Fibroblast of upper back skin (primary cell): ENCODE measurements at places on chromosomes 6 and 20.

DNA sequence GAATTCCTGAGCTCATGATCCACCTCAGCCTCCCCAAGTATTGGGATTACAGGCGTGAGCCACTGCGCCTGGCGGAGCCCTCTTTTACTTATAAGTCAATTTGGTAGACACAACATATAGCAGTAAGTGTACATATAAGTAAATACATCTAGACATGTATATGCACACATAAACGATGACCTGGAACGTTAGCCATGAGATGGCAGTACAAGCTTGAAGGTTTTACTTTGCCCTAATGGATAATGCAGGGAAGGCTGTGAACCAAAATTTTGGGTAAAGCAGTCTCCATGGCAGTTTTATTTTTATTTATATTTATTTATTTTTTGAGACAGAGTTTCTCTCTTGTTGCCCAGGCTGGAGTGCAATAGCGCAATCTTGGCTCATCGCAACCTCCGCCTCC is 2.4 kb upstream of the GNMT start:
- no peak for DNase-seq

- no peak for DNase-seq
These were observed 8.7 kb upstream of the HLA-E start for GRCh38 chr6:30480536-30481156.

DNA sequence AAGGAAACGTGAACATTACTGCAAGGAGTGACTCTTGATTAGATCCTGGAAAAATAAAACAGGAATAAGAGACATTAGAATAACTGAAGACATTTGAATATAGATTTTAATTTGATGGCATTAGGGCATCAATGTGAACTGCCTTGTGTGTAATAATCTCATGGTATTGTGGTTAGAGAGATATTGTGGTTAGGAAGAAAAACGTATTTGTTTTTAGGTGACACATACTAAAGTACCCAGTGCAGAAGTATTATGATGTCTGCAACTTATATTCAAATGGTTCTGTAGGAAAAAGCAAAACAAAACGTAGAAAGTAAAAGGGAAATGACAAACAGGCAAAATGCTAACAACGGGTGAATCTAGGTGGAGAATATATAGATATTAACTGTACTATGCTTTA is 65.9 kb upstream of the OGFRL1 start:
- DNase-seq: no peak

DNA sequence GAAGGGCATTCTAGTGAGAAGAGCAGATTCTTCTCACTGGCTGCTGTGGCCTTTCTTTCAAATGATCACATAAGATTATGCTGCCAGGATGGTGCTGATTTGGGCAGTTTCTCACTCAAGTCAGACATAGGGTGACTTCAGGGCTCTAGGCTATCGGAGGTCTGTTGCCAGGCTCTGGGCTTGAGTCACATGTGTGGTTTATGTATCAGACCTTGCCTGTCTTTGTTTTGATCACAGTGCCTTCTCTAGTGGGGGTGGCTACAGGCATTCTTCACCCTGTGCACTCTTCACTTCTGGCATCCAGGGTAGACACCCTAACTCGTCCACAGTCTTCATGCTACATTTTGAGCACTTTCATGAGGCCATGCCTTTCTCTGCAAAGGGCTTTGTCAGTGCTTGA is 823.7 kb upstream of the MAN1A1 start:
- no peak for DNase-seq

GRCh38 chr6:142881290-142881689 is 63.7 kb downstream of the HIVEP2 start:
- DNase-seq: peak; percentile 32

GRCh38 chr20:17659801-17660200 is 22.2 kb downstream of the RRBP1 start:
- no peak for DNase-seq

GRCh38 chr6:6707143-6707542 is 118.6 kb downstream of the LY86 start:
- DNase-seq: no peak

GRCh38 chr6:158283304-158283980 is 28.8 kb upstream of the TULP4 start:
- DNase-seq: peak; percentile 74

DNA sequence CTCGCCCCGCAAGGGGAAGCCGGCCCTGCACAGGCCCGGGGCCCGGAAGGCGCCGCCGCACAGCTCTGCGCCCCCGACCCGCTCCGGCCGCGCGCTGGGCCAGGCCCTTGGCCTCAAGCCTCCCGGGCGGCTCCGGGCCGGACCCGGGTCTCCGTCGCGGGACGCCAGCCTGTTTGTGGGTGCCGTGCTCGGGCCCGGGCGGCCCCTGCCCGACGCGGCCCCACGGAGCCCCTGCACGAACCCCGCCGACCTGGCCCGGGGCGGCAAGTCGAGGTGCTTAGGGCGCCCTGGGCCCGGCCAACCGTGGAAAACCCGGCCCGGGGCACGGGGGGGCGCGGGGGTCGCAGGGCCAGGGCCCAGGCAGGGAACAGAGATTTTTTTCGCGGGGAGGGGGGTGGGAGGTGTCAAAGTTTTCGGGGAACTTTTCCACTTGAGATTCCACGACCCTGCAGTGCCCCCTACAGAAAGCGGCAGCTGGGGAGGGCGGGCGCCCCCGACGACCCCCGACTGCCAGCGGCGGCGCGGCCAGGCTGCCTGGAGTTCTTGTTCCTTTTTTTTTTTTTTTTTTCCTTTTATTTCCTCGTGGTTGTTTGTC is 805 bp upstream of the STX16 start:
- DNase-seq: no peak
